Hematopoietic multipotent progenitor cell treated with erythropoietin and hydrocortisone succinate and interleukin-3 and kit ligand, for 4 days (in vitro differentiated cells): ENCODE measurements at places on chromosomes 4 and X.

DNA sequence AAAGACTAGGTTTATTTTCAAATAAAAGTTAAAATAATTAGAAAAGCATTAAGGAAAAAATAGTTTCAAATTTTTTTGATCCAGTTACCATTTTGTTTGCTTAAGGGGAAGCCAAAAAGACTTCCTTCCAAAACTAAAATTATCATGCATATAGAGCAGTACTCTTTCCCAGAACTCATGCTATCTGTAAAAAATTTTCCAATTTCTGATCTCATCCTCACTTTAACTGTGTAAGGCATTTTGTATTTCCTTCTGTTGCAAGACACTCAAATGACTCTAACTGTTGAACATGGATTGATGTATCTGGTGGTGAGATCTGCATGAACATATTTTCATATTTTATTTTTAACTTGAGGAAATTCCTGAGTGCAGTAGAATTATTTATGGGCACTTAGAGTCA lies 150.1 kb downstream of the ADAM29 start:
- DNase-seq: no peak

GRCh38 chr4:37452952-37453280 lies 208.4 kb downstream of the NWD2 start:
- DNase-seq: peak; percentile 84

DNA sequence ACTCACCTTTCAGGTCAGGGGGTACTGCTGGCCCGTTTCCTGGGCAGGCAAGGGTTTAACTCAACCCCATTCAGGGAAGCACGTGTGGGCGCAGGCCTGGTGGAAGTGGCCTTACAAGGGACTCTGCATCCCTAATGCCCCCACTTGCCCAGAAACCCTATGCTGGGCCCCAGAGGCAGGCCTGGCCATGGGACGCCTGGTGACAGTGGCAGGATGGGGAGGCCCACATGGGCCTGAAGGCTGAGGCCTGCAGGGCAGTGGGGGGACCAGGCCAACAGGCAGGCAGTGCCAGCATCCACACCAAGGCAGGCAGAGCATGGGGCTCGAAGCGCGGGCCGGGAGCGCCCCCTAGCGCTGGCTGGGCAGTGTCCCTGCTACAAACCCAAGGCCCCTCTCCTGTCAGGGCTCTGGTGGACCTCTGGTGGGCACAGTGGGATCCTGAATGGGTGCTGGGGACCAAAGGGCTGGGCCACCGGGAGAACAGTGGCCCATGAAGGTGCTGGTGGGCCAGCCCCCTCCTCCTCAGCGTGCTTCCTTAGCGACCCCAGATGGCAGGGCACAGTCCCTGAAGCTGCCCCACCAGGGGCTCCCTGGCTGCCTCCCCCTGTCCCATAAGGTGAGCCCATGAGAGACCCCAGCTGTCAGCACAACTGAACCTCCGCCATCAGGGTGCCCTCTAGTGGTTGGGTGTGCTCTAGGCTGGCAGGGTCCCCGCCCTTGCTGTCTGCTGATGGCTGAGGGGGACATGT lies 16.8 kb downstream of the FGFR3 start:
- peak; percentile 89 for DNase-seq

- DNase-seq: peak; percentile 51
These were observed 773 bp downstream of the PRMT9 start for GRCh38 chr4:147683188-147683591.

GRCh38 chr4:110532901-110533589 lies 57.1 kb downstream of the ENPEP start:
- DNase-seq: no peak

DNA sequence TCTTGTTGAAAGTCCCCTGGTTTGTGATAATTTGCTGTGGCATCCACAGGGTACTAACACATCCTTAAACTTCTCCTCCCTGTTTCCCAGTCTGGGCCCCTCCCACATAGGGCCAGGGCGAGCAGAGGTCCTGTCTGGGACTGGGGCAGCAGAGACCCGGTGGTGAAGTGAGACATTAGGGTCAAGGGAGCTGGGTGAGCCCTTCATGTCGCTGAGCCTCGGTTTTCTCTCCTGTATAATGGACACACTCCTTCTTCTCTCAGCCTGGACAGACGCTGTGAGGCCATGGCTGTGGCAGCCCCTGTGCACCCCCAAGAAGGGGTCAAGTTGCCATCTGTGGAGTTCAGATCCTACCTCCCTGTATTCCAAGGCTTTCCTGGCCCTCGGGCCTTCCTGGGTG lies 33.0 kb upstream of the HMX1 start:
- no peak for DNase-seq
